BJ (cell line): ENCODE measurements at places on chromosomes 3 and 15. TPM values are rescaled to one million over a fixed set of nuclear protein-coding genes. Genes with fewer than 3 reads are reported as not detected.

DNA sequence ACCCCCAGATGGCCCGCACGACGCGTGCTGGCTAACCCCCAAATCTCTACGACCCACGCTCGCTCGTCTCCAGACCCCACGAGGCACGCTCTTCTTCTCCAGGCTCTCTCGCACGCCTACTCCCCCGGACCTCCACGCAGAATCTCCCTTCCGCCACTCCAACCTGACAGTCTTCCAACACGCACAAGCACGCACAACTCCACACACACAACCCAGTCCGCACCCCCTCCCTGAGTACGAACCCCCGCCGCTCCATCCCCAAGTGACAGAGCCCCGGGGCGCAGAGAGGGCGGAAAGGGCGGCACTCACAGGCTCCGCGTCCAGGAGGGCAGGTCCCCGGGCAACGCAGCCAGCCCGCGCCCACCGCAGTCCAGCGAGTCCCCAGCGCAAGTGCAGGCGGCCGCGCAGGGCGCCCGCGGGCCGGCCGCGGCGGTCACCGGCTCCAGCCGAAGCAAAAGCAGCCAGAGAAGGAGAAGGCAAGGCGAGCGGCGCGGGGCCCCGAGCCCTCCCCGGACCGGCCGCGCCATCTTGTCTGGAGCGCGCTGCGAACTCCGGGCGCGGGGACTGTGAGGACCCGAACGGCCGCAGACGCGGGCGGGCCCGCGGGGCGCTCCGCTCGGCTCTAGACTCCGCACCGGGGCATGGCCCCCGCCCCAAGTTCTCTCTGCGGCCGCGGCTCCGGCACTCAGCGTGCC, 794 bp downstream of the LRIG1 start:
- DNase-seq, result no peak

GRCh38 chr3:52056521-52056967, at the start of gene DUSP7:
Gene DUSP7, minus strand, starts transcription at chr3:52056571. Its CDS starts 205 bp downstream, at chr3:52056366.
- DNase-seq, result no peak

Gene USP8
- polyA plus RNA-seq, result 35.2 and 53.3 TPM in 2 replicates

DNA sequence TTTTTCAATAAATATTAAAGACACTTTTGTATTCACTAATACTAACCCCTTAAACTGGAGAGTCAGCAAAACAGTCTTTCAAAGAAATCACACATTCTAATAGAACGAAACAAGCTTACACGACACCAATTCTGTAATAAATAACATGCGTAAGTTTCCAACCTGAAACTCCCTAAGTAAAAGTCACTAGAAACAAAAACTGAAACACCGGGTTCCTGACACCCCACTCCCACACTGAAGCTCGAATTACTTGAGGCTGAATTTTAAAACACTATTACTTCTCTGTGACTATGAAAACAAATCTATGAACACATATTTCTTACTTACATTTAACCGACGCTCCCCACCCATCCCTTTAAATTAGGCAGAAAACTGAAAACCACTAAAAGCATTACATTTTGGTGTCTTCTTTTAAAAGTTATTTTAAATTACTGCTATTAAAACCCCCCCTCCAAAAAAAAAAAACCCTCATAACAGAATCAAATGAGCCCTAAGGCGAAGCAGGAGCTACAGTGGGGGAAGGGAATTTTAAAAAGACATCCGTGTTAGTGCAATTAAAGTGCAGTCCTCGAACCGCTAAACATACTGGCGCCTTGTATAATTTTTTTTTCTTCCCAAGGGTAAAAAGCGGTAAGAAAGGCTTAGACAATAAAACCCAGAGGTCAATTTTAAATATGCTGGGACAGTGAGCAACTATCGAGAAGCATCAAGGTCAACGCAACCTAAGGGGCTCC, 878 bp downstream of the SPPL2A start:
- no peak for DNase-seq

DNA sequence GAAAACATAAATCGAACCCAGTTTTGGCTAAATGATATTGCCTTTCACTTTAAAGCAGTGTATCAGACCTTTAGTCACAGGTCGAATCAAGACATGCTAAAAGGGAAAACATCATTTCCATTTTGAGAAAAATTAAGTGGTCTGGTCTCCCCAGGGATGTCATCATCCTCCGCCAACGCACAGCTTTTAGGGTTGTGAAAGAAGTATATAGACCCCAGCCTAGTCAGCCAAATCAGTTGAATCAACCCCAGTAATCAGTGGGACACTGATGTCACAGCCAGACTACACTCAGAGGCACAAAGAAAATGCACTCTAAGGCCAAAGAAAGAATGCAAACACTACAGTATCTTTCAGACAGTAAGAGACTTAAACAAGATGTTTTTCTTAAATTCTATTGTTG, 187.4 kb downstream of the ZIC4 start:
- DNase-seq, result no peak

DNA sequence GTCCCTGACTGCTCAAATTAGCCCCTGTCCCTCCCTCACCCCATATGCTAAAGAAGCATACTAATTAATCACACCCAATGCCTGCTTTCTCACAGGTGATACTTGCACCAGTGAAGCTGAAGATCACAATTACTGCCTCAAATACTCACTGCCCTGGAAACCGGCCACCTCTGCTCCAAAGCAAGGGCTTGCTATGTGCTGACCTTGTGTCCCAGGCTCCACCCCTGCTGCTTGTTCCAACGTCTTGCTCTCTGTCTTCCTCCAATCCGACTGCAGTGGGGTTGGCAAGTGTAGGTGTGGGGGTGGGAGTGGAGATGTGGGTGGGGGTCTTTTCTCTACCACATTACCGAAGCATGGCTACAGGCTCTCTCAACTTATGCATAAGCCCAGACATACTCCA, 55.7 kb upstream of the PSMD6 start:
- no peak for DNase-seq

- DNase-seq, result no peak
Measured at GRCh38 chr3:71207632-71208031, 375.9 kb downstream of the FOXP1 start.

- DNase-seq, result no peak
Measured at GRCh38 chr3:134652886-134653630, 2.2 kb upstream of the KY start.

GRCh38 chr3:110381992-110382391, 689.6 kb upstream of the NECTIN3 start:
- DNase-seq, result no peak

DNA sequence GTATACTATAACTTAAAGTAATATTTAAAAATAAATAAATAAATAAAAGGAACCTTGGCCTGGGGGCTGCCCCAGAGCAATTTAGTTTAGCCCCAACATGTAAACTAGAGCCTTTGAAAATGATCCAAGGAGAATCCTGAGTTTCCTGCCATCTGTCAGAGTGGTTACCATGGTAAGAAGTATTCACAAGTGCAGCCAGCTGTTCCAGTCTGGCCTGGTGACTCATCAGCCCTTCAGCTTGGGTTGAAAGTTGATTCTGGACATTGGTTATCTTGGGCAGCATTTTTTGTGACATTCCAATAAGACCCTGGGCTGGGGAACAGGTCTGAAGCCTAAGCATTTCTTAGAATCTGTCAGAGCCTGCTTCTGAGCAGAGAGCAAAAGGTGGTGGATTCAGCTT, 72.7 kb upstream of the LRTM1 start:
- DNase-seq, result peak; percentile 47

DNA sequence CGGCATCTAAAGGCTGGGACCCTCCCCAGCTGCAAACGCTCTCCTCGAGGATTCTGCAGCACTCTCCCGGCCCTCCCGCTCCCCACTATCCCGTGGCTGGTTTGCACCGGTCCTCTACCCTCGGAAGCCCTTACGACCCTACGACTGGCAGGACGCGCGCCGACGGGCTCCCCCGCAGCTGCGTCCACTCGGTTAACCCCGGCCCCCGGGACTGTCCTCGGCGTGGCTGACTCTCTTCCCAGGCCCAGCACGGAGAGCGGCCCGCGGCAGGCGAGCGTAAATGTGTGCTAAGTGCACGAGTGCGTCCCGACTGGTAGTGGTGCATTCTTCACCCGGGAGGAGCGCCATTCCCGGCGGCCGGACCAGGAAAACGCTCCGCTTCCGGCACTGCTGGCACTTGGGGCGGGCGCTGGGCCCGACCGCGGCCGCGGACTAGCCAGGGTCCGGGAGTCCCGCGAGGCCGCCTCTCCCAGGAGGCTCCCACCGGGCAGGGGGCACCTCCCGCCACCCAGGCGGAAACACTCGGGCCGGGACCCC, 508 bp downstream of the GORASP1 start:
- DNase-seq, result no peak

Gene STAB1
- 0.01 and 0.05 TPM in 2 replicates for polyA plus RNA-seq

DNA sequence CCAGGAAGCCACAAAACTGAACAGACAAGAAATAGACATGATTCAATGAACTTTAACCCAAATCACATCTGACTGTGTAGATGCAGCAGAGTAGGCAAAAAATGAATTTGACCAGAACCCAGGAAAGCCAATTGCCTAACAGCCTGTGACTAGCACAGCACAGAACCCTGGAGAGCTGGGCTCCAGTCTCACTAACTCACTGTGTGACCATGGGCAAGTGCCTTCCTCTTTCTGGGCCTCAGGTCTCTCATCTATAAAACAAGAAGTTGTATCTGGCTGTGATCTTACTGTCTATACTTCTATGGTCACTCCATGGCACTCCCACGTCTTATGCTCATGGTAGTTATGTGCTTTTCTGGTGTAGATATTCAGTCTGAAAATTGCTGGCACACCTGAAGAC, 48.1 kb upstream of the USP3 start:
- no peak for DNase-seq

- no peak for DNase-seq
Measured at GRCh38 chr15:85750319-85751290, 44.1 kb downstream of the KLHL25 start.

- no peak for DNase-seq
Measured at GRCh38 chr3:172514678-172515077, 8.6 kb downstream of the TNFSF10 start.
